ENCODE measurements at places on chromosomes 11 and 22. TPM values are rescaled to one million over a fixed set of nuclear protein-coding genes. Genes with fewer than 3 reads are reported as not detected.

- DNase-seq = no peak
These were observed 5.6 kb downstream of the CCDC82 start for GRCh38 chr11:96384156-96384555.

- no peak for DNase-seq
These were observed 237.9 kb downstream of the LUZP2 start for GRCh38 chr11:24734742-24735237.

GRCh38 chr22:47059076-47059475 lies 296.6 kb downstream of the TBC1D22A start:
- no peak for DNase-seq

GRCh38 chr11:32830413-32830738 lies 649 bp downstream of the PRRG4 start:
- no peak for DNase-seq

- no peak for DNase-seq
These were observed 1949.4 kb upstream of the RAG2 start for GRCh38 chr11:38547462-38547861.

TPBGL gene
- not detected for total RNA-seq

- no peak for DNase-seq
These were observed 2.7 kb upstream of the CBX6 start for GRCh38 chr22:38874529-38875222.

GRCh38 chr11:15493066-15493465 lies 378.3 kb downstream of the INSC start:
- peak; percentile 5 for DNase-seq

GRCh38 chr11:103109818-103110388 lies 677 bp downstream of the DYNC2H1 start:
- no peak for DNase-seq

PHF21B gene
- total RNA-seq = 0.50 TPM

All from esophagus muscularis mucosa (tissue), 4 donors.